ENCODE measurements at places on chromosomes 3 and 15.
A peak's percentile ranks its signal among the peaks of the same experiment; 100 is the strongest.

DNA sequence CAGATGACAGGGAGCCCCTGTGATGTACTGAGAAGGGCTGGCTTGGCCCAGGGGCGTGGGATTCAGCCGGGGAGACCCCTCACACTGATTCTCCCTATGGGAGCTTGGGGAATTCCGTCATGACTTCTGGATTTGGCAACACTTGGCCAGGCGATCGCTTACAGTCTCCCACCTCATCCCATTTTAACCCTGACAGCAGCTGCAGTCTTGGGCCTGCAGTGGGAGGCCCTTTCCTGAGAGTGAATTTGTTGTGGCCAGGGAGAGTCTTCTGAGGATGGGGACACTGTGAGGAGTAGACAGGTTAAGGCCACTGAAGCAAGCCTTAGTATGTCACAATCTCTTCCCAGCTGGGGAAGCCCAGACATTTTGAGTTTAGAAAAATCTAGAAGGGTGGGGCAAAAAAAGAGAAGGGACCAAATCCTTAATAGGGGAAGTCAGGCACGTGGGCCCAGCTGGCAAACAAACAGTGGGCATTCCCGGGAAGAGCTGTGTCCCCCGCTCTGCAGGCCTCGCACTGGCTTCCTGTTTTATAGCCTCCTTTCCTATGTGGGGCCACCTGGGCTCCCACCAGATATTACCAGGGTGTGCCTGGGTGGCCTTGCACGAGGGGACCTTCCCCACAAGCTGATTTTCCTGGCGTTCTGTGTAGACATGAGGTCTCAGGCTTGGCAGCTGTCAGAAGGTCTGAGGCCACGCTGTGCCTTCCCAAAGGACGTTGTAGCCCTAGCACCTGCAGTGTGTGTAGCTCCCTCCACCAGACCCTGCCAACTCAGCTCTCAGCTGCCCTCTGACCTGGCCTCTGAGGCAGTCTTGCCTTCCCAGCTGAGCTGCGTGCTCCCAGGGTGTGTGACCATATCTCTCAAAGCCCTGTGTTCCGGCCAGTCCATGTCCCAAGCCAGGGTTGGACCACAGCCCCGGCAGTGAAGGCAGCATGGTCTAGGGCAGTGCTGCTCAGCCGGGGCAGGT, 64.5 kb downstream of the FEM1B start:
- DNase-seq: no peak

- DNase-seq: no peak
These were observed 23.9 kb downstream of the FOXP1 start for GRCh38 chr3:71559578-71560162.

DNA sequence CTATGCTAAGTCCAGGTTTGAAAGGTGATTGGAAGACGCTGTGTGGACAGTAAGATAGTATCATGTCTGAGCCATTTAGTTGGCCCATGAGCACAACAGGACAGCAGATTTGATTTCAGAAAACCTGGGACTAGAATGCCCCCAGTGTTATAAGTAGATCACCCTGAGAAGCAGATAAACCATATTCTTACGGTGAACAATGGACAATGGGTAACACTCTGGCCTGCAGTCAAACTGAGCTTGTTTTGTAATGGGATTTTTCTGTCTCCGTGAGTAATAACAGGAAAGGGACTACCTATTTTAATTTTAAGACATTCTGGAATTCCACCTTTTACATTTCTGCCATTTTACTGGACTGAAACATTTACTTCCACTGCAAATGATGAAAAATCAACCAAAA, 71.5 kb downstream of the LDHAL6B start:
- no peak for DNase-seq

- no peak for DNase-seq
These were observed 93.2 kb downstream of the MAGI1 start for GRCh38 chr3:65945480-65945879.

- DNase-seq: no peak
These were observed 844 bp downstream of the NR2F2 start for GRCh38 chr15:96331144-96331944.

GRCh38 chr3:152961323-152961722, 126.4 kb downstream of the P2RY1 start:
- DNase-seq: no peak

DNA sequence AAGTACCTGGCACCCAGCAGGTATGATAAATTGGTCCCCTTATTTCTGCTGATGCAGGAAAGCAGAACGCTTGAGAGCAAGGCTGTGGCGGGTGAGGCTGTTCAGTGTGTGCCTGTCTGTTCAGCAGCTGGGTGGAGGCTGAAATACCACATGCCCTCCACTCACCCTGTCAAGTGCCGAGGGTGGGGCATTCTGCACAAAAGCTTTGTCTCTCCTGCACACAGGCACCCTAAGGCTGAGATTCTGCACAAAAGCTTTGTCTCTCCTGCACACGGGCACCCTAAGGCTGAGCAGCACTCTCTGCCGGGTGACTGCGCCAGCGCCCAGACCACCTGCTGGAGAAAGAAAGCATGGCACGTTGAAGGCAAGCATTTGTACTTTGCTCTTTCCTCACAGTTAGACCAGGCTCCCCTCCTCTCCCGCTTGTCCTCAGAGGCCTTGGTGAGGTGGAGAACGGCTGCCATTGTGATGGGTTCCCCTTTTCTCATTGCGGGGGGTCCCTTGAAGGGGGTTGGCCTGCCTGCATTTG, 97.5 kb downstream of the BDH1 start:
- DNase-seq: peak; percentile 7

GRCh38 chr15:69578787-69579583, 126.4 kb downstream of the RPLP1 start:
- no peak for DNase-seq

GRCh38 chr3:196501316-196502044, 2.1 kb downstream of the RNF168 start:
- DNase-seq: no peak

GRCh38 chr3:89250742-89251141, 143.3 kb downstream of the EPHA3 start:
- no peak for DNase-seq

GRCh38 chr3:141825216-141826011, 51.0 kb upstream of the ATP1B3 start:
- DNase-seq: no peak

DNA sequence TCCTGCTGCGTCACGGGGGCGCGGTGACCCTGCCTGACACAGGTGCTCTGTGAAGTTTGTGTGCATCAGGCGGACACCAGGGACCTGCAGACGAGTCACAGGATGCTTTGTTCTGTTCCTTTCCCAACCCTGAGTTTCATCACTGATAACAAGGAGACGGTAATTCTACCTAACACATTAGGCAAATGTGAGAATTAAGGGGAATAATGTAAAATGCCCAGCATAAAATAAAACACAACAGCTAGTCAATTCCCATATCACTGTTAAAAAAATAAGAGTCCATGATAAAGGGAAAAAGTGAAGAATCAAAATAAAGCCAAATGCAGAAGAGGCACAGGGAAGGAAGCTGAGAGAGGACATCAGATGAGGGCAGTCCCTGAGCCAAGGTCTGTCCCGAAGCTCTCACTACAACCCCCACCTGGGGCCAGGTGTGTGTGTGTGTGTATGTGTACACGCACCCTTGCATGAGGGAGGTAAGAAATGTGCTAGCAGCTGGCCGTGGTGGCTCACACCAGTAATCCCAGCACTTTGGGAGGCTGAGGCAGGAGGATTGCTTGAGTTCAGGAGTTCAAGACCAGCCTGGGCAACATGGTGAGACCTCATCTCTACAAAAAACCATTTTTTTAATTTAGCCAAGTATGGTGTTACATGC, 27.5 kb downstream of the PLA2G4D start:
- no peak for DNase-seq

- DNase-seq: no peak
These were observed 276.0 kb upstream of the TTC14 start for GRCh38 chr3:180325958-180326357.

GRCh38 chr3:144900366-144900765, 928.7 kb downstream of the DIPK2A start:
- no peak for DNase-seq

DNA sequence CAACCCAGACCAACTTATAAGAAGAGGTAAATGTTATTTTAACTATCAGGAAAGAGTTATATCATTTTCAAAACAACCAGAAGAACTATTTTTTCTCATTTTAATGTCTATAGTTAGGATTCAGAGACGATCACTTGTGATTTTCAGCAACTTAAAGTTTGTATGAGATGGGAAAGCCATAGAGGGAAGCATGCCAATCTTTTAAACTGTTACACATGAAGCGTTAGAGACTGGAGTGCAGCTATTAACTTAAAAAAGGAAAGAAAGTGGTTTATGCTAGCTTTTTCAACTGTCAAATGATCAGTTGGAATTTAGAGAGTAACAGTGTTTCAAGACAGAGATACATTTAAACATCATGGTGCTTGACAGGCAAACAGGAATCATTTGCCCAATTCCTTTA, 91.7 kb upstream of the LPP start:
- DNase-seq: no peak

DNA sequence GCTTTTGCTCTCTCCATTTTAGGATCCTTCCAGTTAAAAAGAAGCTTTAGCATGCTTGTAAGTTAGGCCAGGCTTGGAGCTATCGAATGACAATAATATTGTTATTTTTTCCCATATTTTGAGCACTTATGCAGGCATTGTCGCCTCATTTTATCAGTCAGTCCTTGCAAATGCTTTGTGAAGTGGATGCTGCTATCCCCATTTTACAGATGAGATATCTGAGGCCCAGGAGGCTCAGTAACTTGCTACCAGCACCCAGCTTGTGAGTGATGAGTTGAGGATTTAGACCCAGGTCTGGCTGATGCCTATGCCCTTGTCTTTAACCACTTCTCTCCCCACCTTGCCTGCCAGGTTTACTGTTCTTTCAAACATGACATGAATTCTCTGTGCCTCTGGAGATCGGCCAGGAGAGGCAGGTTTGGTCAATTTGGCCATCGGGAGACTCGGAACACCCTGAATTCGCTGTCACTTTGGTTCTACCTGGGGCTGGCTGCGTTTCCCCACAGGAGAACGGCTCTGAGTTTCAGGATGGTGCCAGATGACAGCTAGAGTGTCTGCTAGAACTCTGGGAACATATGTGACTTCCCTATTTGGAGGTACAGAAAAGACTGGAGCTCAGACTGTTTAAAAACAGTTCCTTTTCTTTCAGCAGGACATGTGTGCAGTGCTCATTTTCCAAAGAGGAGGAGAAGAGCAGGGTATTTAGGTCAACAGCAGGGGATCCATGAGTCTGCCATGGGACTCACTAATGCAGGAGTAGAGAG, 25.5 kb upstream of the ZNF710 start:
- DNase-seq: no peak

- DNase-seq: no peak
These were observed 119.4 kb downstream of the GADL1 start for GRCh38 chr3:30775040-30775439.

GRCh38 chr3:183697123-183697609, 431 bp upstream of the YEATS2 start:
- no peak for DNase-seq

DNA sequence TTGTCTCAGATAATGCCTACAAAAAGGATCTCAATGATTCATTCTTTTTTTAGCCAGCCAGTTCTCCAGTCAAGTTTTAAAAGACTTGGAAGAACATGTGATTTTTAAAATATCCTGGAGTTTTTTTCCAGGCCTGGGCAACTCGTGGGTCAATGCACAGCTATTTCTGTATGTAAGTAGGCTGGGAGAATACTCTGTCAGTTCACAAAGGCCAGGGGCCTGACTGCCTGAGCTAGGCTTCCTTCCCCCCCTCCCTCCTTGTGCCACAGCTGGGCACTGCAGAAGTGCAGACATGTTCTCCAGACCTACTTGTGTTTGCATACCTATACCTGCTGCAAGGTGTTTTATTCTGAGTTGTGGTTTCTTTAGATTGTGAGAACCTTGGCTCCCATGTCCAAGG, 43.7 kb downstream of the CTDSPL start:
- no peak for DNase-seq

- no peak for DNase-seq
These were observed 1.0 kb upstream of the IGF2BP2 start for GRCh38 chr3:185825639-185826481.

DNA sequence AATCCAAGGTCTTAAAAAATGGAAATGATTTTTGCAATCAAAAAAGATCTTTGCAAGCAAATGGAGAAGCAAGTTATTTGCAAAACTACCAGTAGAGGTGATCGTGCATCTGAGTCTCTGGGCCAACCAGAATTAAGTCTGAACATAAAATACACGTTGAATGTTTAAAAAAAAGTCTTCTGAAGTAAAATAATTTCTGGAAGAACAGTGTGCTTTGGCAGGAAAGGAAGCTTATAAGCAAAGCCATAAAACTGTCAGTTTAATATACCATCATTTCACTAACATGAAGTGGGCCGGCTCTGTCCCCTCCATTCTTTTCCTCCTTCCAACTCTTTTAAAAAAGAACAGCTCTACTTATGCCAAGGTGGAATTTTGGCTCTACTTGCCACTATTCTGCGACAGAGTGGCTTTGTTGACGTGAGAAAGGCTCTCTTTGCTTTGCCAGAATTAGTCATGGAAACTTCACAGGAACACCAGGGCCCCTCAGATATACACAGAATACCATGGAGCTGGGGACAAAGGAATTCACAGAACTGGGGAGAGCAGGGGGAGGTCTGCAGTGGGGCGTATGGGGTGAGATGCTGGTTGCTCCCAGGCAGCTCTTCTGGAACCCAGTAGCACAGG, 29.8 kb downstream of the FSTL1 start:
- no peak for DNase-seq

DNA sequence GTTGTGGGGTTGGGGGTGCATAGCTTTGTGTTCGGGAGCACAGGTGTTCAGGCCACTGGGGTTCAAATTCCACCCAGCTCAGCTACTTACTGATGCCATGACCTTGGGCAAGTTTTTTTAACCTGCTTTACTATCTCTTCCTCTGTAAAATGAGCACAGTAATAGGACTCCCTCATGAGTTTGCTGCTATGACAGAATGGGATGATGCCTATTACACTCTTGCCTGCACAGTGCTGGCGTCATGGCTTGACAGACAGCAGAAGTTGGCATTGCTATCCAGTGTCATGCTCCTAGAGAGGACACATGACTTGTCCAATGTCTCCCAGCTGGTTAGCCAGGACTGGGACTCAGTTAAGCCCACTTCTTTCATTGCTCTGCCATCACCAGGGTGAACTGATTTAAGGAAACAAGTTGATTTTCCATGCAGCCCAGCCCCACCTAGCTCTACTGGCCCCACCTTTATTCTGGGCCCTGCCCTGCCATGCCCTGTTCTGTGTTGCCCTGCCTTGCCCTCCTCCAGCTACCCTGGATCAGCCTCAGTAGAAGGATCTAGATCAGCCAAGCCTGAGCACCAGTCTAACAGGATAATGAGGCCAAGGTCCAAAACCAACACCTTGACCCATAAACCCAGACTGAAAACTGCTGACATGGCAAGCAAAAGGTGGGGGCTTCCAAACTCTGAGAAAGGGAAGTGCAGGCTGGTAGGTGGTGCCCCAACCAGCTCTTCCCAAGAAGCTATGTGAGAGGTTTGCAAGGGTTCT, 155.8 kb upstream of the ATP11B start:
- DNase-seq: no peak
